Colonic mucosa (tissue), 4 donors: ENCODE measurements at places on chromosomes 11 and 22. TPM values are rescaled to one million over a fixed set of nuclear protein-coding genes. Genes with fewer than 3 reads are reported as not detected.

The ISX gene
- total RNA-seq = 53.1 TPM

The KCNQ1OT1 gene
- 1.5 TPM for total RNA-seq

The BBOX1 gene
- total RNA-seq = not detected

DNA sequence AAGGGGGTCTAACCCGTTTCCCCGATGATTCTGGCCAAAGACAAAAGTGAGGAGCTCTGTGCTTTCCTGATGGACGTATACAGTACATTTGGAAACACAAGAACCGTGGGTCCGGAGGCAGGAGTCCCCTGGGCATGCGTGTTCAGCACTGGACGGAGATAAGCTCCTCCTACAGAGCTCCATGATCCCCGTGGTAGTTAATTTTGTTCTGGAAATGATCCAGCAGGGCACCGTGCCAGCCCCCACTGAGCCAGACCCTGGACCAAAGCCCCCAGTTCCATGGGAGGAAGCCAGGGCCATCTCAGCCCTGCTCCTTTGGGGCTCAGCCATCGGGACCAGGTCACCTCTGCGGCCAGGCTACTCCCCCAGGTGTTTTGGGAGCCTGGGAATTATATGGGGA is 83.3 kb downstream of the TRMU start:
- DNase-seq = no peak

The CNGA4 gene
- total RNA-seq = not detected

The CTSF gene
- 3.1 TPM for total RNA-seq

The TP53AIP1 gene
- total RNA-seq = 0.19 TPM
